Articular chondrocyte of knee joint (primary cell): ENCODE measurements at places on chromosomes 4 and X. TPM values are rescaled to one million over a fixed set of nuclear protein-coding genes. Genes with fewer than 3 reads are reported as not detected.

Gene GAGE12J
- not detected in 2 replicates for total RNA-seq

Gene NPY2R
- not detected in 2 replicates for total RNA-seq

Gene OTC
- total RNA-seq, result not detected in 2 replicates

Gene PCDH18
- 54.5 and 58.4 TPM in 2 replicates for total RNA-seq

Gene NLGN3
- 0.22 and 0.26 TPM in 2 replicates for total RNA-seq

Gene AKAP14
- not detected in 2 replicates for total RNA-seq
